ENCODE measurements at places on chromosomes 2 and 18. TPM values are rescaled to one million over a fixed set of nuclear protein-coding genes. Genes with fewer than 3 reads are reported as not detected.

The STK36 gene
- 5.2 TPM for total RNA-seq

The LYG1 gene
- 0.52 TPM for total RNA-seq

The STARD6 gene
- total RNA-seq, result not detected

The KCNK3 gene
- 0.52 TPM for total RNA-seq

The ABCB11 gene
- total RNA-seq, result not detected

The XIRP2 gene
- 38.6 TPM for total RNA-seq

The MYO1B gene
- 125 TPM for total RNA-seq

The ATP5MC3 gene
- total RNA-seq, result 169 TPM

The COL5A2 gene
- total RNA-seq, result 404 TPM

The GAL3ST2 gene
- not detected for total RNA-seq

The GALR1 gene
- not detected for total RNA-seq

The GPBAR1 gene
- total RNA-seq, result 1.0 TPM

The PARD3B gene
- 19.8 TPM for total RNA-seq

The TIMM21 gene
- total RNA-seq, result 19.8 TPM

The CAVIN2 gene
- total RNA-seq, result 19.3 TPM

The MEP1B gene
- not detected for total RNA-seq

The MTCL1 gene
- total RNA-seq, result 12.5 TPM
